ENCODE measurements at places on chromosomes 11 and 22.

- DNase-seq = no peak
These were observed 1.3 kb downstream of the MACROD1 start for GRCh38 chr11:64164392-64165312.

GRCh38 chr22:35785181-35785923 lies 67.7 kb downstream of the APOL5 start:
- DNase-seq = no peak

DNA sequence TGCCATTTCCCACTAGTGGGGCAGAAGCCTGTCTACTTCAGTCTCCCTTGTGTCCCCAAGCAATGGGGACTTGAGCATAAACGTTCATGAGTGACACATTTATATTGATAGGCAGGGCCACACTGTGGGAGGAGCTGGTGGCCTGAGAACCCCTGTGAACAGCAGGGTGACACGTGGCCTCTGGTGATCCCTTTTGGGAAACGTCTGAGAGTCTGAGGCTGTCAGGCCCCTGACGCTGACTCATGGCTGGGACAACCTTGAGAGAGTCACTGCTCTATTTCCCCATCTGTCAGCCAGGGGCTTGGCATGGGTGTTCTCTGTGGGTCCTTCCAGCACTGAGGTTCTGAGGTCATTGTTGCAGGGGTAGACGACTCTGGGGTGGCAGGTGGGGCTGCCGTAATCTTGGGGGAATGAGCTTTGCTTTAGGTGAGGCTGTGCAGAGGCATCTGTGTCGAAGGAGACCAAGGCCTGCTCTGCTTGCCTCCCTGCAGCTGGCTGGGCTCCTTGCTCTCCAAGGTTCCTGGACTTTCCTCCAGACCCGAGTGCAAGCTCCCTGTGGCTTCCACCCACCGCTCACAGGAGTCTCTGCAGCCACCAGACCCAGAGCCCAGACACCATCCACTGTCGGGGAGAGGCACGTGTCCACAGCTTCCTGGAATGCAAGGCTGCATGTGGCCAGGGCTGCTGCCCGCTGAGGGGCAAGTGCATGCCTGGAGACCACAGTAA lies 54.7 kb downstream of the SMIM38 start:
- DNase-seq = no peak

DNA sequence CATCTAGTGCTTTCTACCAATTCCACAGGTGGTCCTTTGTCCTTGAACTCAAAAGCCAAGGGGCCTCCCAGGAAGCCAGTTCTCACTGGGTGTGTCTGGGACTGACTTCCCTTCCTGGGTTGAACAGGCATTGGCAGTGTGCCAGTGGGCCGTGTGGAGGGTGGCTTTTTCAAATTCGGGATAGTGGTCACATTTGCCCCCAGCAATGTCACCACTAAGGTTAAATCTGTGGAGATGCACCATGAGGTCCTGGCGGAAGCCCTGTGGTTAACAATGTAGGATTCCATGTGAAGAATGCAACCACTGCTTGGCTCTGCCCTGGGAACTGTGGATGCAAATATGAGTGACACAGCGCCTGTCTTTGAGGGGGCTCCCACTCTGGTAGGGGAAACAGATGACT lies 53.2 kb upstream of the MTNR1B start:
- DNase-seq = no peak

DNA sequence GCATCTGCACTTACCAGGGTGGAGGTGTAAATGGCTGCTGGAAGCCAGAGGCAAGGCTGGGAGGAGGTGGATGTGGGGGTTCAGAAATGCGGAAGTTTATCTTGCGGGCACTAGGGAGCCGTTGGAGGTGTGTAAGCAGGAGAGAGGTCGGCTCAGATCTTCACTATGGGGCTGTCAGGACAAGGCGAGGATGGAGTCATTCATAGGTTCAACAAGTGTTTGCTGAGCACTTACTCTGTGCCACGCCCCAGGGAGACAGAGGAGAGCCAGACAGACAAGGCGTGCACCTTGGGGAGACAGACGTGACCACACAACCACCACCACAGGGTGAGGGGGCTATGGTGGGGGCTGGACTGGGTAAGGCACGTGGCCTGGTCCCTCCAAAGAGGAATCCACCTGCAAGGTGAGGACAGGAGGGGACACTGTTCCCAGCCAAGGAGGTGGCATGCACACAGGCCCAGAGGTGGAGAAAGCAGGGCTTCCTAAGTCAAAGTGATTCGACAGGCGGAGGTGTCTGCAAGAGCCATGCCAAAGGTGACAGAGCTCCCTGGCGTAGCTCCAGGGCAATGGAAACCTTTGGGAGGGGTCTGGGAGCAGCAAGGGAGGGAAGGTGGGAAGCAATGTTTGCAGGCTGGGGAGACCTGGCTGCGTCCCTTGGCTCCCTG lies 30.8 kb upstream of the TCF20 start:
- DNase-seq = no peak

DNA sequence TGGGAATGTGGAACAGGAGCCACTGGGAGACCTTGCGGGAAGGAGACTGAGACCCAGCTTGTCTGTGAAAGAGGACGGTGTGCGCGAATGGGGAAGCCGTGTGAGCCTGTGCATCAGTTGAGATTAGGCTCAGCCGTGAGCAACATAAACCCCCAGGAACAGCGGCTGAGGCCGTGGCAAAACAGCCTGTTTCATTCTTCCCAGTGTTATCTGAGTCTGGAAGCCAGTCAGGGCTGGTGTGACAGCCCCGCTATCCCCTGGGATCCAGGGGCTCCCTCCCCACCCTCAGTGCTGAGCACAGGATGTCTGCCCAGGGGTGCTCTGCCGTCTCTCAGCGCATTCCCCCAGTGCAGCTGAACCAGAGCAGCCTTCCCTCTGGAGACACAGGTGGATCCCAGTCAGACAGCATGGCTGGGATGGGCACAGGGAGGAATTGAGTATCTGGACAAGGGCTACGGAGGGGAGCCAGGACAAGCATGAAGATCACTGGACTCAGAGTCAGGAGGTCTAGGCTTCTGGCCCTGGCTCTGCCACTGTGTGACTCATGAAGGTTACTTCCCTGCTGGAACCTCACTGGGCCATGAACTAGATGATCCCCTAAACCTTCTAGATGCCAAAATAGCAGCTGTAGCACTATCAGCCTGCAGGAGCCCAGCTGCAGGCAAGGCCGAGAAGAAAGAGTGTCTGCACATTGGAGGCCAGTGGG lies 8.6 kb downstream of the OAF start:
- DNase-seq = no peak

DNA sequence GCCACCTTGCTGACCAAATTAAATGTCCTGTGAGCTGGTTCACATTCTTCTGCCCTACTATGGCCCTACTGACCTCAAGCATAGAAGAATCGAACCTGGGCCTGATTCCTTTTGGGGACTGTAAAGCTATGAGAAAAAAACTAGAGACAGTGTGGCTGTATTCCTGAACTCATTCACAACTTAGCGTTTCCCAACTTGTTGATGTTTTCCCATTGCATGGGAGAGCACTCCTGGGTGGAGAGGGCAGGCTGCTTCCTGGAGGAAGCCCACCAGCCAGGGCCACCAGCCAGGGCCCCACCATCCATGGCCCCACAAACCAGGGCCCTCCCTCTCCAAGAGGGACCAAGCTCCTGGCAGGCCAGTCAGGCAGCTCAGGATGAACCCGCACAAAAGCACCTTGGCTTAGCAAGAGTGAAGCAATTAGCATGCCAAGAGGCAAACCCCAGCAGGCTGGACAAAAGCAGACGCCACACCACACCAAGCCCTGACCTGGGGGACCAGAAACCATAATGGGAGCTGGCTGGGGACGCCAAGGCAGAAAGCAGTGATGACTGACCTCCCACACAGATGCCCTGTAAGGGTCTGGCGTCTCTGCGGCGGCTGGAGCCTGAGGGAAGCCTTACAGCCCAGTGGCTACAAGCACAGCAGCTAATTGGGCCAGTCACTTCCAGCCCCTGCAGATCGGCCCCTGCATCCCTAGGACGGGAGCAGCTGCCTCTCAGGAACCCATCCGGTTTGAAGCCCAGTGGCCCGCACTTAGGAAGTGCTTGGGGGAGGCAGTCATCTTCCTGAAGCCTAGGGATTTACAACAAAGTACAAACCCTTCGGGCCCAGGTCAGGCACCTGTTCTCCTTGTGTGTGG lies 2.1 kb downstream of the CERK start:
- DNase-seq = no peak

GRCh38 chr22:37660709-37661045 lies 2.2 kb downstream of the PDXP start:
- DNase-seq = no peak

- no peak for DNase-seq
These were observed 48.4 kb downstream of the DDX10 start for GRCh38 chr11:108713076-108713790.

GRCh38 chr22:37069319-37069718 lies 17.8 kb downstream of the KCTD17 start:
- DNase-seq = no peak

DNA sequence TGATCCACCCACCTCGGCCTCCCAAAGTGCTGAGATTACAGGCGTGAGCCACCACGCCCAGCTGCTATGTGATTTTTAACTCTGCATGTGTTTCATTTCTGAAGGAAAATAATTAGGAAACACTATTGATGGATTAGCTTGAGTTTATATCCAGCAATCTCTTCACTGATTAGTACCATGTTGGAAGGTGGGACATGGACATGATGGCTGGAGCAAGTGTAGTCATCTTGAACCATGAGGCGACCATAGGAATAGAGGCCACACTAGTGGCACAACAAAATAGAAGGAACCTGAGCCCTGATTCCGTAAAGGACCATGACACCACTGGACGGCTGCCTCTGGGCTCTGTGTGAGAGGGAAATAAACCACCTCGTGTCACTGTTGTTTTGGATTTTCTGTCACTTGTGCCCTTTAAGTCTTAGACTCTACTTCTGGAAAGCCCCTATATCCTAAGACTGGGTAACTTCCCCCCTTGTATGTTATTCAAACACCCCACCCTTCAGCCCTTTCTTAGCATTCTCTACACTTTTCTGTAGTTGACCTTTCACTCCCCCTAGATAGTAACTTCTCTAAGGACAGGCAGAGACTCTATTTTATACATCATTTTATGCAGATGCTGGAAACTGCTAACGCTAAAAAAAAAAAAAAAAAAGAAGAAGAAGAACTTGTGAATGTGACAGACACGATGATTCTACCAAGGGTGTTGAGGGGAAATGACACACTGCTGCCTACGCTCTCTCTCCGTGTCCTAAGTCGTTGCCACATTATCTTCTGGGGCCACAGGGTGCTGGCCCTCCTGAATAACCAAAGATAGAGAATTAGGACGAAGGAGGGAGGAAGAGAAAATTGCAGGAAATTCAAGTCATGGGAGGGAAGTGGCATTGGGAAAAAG lies 2.7 kb upstream of the VPS37C start:
- peak; percentile 60 for DNase-seq

- DNase-seq = no peak
These were observed 255.2 kb downstream of the BUD13 start for GRCh38 chr11:116517584-116517983.

- DNase-seq = no peak
These were observed 1.1 kb downstream of the MUC5AC start for GRCh38 chr11:1158681-1159487.

DNA sequence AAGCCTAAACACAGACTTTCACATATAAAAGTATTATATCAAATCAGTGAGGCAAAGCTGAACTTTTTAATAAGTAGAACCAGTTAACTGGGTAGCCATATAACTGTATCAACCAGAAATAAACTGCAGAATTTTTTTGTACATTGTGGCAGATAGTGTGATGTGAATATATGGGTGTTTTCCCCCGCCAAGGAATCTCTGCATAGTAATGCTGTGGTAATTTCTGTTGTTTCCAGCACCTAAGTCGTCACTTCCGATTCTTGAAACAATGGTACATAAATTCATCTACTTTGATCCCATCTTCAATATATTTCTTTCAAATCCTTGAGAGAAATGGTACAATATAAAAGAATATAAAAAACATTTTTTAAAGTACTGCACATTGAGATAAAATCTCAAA lies 39.6 kb downstream of the NARS2 start:
- DNase-seq = no peak

DNA sequence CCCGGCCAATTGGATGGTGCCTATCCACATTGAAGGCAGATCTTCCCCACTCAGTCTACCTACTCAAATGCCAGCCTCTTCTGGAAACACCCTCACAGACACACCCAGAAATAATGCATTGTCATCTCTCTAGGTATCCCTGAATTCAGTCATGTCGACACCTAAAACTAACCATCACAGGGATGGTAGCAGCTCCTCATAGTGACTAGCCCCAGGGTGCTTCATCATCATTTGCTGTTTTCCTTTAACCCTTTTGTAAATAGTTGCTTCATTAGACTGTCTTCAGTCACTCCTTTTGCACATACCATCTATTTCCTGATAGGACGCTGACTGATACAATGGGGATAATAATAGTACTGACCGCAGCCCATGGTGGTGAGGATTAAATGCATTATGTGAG lies 18.8 kb upstream of the AMOTL1 start:
- DNase-seq = no peak

- DNase-seq = no peak
These were observed 17.9 kb downstream of the CD5 start for GRCh38 chr11:61120099-61120705.

GRCh38 chr11:83502041-83502440 lies 215.9 kb upstream of the CCDC90B start:
- no peak for DNase-seq

- DNase-seq = peak; percentile 18
These were observed 2.8 kb upstream of the TMPRSS13 start for GRCh38 chr11:117931971-117932370.

GRCh38 chr11:73218106-73218829 lies at the start of gene P2RY2:
Gene P2RY2 (plus strand): TSS chr11:73218281. CDS start chr11:73234160, 15,879 bp downstream.
- peak; percentile 23 for DNase-seq

GRCh38 chr11:22922672-22923071 lies 62.4 kb upstream of the CCDC179 start:
- no peak for DNase-seq

GRCh38 chr22:24555165-24556039 lies at the start of gene SNRPD3:
Gene SNRPD3 (plus strand): TSS chr22:24555999. CDS start chr22:24557675, 1,676 bp downstream.
- DNase-seq = peak; percentile 100

- no peak for DNase-seq
These were observed 3.6 kb upstream of the PGR start for GRCh38 chr11:101133190-101133589.

GRCh38 chr11:8224161-8224591 lies 39.5 kb downstream of the LMO1 start:
- no peak for DNase-seq

- peak; percentile 23 for DNase-seq
These were observed 28.8 kb downstream of the TBC1D22A start for GRCh38 chr22:46791201-46791731.

GRCh38 chr11:119189393-119189792 lies 4.1 kb downstream of the NHERF4 start:
- no peak for DNase-seq

DNA sequence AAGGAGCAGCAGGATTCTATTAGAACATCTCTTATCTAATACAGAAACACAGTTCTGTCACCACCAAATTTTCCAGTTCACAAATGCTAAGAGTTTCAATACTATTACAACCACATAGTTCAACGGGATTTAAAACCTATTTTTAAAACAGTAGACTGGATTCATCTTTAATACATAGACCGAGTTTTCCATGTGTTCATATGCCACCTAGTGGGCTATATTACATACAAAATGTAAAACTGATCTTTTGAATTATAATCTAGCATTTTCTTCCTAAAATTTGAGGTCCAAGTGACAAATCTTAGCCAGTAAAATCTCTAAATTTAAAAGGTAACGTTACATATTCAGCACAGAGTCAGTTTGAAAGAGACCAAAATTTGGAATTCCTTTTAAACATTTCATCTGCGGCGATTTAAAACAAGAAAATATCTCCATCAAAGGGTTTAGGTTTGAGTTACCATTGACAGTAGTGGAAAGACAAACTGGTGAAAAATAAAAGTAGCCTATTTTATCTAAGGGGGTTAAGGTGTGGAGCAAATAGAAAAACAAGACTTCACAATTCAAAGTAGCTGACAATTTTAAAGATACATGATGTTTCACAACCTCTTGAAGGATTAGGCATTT lies 269.3 kb upstream of the MPPED2 start:
- no peak for DNase-seq

GRCh38 chr11:79578116-79578515 lies 137.3 kb upstream of the TENM4 start:
- no peak for DNase-seq
